ENCODE measurements at places on chromosomes 3 and 15.

GRCh38 chr3:190585805-190586630 lies 72.1 kb downstream of the IL1RAP start:
- peak; percentile 38 for DNase-seq

- no peak for DNase-seq
Measured at GRCh38 chr15:67785431-67785830, 39.9 kb upstream of the SKOR1 start.

- no peak for DNase-seq
Measured at GRCh38 chr3:152335273-152335672, 66.5 kb downstream of the MBNL1 start.

DNA sequence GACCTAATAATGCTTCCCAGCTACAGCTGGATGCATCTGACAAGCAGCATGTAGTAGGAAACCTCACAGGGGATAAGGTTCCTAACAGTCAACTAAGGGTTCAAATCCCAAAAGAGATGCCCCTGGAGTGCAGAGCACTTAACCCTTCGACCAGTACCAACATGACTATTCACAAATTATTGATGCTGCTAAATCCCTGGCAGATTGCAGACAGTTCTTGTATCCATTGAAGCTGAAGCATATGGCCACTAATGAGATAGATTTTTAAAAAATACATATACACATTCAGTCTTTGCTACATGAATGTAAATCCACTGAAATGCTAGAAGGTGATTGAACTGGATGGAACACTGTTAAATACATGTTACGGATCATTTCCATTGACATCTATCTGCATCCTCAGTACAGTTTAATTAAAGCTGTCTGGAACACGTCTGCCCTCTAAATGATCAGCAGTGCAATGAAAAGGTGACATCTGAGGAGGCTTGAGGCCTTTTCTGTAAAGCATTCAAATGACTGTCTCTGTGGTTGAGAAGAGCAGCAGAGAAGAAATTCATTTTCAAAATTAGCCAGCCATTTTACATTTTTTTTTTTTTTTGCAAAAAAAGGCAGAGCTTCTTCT lies 19.5 kb upstream of the NANOGP8 start:
- no peak for DNase-seq

DNA sequence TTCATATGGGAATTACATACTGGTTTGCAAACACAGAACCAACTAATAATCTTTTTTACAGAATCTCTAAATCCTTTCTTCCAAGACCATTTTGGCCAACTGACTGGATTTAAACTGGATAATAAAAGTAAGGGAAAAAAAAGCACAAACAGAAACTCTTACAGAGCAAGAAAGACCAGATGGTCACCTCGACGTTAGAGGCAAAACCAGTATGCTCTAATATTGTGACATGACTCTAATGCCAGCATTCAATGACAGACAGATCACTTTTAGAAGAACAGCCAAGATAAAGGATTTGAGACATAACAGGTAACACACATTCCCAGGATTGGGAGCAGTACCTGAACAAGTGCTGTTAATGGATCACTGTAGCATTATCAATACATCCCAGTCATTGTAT lies 50.9 kb downstream of the DHX36 start:
- DNase-seq: no peak

- no peak for DNase-seq
Measured at GRCh38 chr3:195197765-195198425, 73.1 kb downstream of the XXYLT1 start.

DNA sequence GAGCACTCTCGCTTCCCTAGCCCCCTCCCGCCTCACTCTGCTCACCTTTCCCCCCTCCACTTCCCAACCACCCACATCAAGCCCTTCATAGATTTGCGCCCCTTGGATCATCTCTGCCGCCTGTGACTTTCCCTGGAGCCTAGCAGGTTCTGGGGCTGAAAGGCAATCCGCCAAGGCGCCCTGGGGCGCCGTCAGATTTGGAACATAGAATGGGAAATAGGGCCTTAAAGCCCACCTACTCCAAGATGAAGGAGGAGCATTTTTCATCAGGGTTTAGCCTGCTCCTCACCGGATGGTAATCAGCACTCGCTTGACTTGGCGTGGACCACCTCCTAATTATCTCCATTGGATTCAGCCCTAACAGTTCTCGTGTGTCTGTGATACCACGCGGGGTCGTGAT lies 1.3 kb downstream of the CPNE4 start:
- DNase-seq: no peak

GRCh38 chr3:31035681-31036080 lies 141.2 kb upstream of the GADL1 start:
- no peak for DNase-seq

- no peak for DNase-seq
Measured at GRCh38 chr3:116199063-116199462, 246.2 kb downstream of the LSAMP start.

- DNase-seq: no peak
Measured at GRCh38 chr15:68230157-68231100, 901 bp upstream of the CLN6 start.

- DNase-seq: no peak
Measured at GRCh38 chr3:155329513-155330048, 36.1 kb upstream of the STRIT1 start.

DNA sequence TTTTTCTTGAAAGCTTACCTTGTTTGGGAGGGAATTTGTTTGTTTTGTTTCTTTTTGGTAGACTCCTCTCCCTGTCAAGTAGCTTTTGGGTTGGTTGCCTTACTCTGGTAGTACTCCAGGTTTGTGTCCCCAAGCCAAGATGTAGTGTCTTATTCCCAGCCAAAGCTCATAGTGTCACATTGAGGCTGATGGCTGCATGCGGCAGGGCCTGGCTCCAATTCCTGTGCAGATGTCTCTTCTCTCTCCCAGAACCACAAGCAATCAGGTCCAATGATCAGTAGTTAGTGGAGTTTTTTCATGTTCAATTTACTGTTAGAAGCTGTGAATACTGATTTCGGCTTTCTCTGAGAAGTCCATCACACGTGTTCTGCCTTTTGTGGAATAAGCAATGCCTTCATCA lies 221.1 kb upstream of the THBS1 start:
- no peak for DNase-seq

DNA sequence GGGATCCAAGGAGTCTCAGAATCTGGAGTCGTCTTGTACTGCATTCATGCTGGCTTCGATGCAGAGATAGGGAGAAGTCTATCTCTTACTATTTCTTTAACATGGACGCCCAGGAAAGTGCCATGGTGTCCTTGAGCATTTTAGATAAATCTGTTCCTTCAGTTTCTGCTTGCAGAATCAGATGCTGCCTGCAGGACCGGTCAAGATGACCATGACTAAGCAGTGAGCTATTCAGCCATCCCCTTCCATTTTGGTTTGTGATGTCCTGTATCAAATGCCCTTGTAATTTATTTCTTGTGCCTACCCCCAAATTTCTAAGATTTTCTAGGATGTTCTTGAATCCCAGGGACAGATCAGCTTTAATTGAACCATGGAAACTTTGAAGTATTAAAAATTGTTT lies 139.4 kb upstream of the TP63 start:
- no peak for DNase-seq

DNA sequence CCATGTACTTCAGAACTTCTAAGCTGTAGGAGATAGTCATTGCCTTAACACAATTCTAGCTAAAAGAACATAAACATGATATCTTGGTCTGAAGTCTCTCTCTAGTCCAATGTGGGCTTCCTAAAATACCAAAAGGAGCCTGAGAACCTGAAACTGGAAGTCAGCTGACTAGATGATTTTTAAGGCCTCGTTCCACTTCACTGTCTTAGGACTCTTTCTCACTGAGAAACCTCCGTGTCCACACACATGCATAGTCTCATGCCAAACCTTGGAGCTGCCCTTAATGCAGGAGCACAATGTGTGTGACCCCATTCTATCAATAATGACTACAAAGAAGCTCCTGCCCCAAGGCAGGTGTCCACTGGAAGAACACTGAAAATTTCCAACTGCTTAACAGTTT lies 87.7 kb downstream of the ETFA start:
- no peak for DNase-seq

DNA sequence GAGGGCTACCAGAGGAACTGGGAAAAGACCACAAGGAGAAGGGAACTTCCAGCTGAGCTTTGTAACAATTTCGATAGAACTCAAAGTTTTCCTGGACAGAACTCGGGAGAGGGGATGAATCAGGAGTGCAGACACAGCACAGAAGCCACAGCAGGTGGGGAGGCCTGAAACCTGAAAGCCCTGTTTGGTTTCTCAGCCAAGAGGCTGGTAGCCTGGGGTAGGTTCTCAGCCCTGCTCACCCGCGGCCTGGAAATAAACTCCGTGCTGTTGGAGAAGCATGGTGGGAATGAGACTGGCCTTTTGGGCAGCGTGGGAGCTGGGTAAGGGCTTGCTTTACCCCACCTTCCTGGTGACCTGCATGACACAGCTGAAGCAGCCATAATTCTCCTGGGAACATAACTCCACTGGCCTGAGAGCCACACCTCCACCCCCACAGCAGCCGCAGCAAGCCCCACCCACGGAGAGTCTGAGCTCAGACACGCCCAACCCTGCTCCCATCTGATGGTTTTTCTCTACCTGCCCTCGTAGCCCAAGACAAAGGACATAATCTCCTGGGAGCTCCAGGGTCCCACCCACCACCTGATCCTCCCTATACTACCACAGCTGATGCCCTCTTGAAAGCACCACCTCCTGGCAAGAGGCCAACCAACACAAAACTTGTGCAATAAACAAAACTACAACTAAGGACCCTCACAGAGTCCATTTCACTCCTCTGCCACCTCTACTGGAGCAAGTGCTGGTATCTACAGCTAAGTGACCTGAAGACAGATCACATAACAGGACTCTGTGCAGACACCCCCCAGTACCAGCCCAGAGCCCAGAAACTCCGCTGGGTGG lies 52.5 kb upstream of the CHRM5 start:
- no peak for DNase-seq

DNA sequence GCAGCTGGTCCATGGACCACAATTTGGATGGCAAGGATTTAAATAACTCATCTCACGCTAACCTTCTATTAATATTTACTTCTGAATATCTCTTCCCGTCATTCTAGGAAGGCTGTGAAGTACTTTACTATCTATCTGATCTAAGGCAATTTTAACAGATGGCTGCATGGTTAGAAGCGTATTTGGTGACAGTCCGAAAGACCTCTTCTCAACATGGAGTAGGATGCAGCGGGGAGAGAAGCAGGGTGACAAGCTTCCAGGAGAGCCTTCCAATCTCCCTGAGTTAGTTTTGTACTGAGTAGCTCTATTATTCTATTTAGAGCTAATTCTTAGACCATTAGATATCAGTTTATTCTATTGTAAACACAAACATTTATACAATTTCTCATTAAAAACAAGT lies 309.4 kb downstream of the PLCL2 start:
- DNase-seq: no peak

DNA sequence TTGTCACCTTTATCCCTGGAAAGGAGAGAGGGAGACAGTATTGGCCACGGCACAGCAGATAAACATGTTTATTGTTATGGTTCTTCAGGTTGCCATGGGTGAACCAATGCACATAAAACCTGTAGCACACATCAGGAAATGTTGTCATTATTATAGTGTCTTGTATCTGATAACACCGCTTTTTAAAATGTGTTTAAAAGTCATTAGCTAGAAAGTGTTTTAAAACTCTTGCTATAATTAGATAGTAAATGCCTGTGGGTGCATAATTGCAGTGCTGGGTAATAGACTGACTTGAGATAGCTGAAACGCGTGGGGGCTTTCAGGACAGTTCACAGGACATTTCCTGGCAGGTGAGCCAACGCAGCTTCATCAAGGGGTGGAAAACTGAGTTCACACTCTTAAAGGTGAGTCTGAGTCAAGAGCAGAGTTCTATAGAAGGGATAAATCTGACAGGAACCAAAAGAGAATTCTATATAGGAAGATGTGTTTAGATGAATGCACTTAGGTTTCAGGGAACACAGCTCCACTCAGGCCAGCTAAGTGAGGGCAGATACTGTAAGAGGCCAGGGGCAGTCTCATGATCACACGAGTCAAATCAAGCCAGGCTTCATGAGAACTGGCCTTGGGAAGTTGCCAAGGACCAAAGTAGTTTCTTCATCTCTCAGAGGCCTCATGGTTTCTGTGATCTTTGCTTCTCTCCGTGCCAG lies 35.6 kb upstream of the PPP4R2 start:
- peak; percentile 3 for DNase-seq

DNA sequence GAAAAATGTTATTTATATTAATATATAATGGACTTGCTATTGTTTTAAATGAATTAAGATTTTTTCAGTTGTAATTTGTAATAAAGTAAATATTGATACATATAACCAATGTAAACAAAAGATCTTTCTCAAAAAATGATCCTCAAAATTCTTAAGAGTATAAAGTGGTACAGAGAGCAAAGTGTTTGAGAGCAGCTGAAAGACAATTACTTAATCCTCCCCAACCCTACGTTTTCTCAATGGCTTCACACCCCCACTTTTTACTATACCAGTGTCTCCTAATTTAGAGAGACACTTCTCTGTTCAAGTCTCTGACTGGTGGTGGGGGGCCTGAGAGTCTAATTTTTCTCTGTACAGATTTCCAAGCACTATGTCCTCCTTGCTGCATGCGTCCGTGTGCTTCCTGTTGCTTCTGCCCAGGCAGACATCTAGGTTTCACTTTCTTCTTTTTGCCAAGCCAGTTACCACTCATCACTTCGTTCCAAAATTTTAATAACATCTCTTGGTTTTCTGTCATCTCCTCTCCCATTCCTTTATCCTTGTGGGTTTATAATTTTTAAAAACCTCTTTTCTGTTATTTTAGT lies 276.3 kb upstream of the DNAJC19 start:
- DNase-seq: no peak

- no peak for DNase-seq
Measured at GRCh38 chr15:60004009-60004845, at the start of gene FOXB1. FOXB1 (plus strand) TSS chr15:60004311; CDS start chr15:60004964, 653 bp downstream.

DNA sequence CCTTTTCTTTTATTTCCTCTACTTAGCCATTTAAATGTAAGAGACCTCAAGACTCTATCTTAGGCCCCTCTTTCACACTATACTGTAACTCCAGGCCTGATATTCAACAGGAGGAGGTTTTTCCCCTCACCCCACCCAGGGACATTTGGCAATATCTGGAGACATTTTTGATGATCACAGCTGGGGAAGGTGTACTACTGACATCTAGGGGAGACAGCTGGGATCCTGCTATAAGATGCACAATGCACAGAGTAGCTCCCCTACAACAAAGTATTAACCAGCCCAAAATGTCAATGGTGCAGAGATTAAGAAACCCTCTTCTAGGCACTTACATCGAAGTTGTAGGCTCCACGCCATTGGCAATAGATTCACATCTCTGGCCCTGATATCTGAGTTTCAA lies 517.5 kb upstream of the UBE2E2 start:
- DNase-seq: no peak

- no peak for DNase-seq
Measured at GRCh38 chr3:16051691-16052090, 122.8 kb upstream of the GALNT15 start.

GRCh38 chr3:4303187-4304123 lies at the start of gene SETMAR:
SETMAR (plus strand) TSS chr3:4303369; CDS start chr3:4303371, 2 bp downstream.
- DNase-seq: peak; percentile 82

- no peak for DNase-seq
Measured at GRCh38 chr3:8964436-8965370, 1.4 kb upstream of the RAD18 start.

DNA sequence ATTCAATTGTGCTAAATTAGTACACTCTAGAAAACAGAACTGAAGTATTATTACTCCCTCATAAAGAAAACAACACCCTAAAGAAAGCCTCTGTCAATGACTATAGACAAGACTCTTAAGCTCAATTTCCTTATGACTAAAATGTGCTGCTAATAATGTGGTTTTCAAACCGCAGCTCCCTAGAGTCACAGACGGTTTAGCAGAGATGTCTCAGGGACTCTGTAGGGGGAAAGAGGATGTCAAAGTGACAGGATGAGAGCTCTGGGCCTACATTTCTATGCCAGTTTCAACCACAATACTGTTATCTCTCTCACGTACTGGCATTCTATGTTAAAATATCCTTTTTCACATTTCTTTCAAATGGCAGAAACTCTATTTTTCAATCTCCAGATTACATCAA lies 37.6 kb upstream of the WDR49 start:
- DNase-seq: no peak

All from stimulated activated CD4-positive, alpha-beta T cell treated with anti-CD3 and anti-CD28 coated beads, Interleukin-12 subunit alpha, Interleukin-12 subunit beta, amount 100 ng/mL, for 4 hours (primary cell).